Natural killer cell (primary cell): ENCODE measurements at places on chromosomes 3 and 15. TPM values are rescaled to one million over a fixed set of nuclear protein-coding genes. Genes with fewer than 3 reads are reported as not detected.

DNA sequence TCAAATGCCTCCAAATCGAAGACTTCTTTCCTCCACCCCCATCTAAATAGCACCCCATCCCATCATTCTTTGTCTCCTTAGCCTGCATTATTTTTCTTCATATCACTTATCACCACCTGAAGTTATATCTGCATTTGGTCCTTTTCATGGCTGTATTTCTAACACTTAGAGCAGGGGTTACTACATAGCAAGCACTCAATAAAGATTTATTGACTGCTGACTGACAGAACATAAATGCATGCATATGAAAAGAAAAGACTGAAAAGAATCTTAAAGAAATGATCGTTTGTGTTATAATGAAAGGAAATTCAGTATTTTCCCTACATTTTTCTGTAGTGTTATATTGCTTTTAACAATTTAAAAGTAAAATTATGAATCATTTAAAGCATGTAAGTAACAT lies 1.4 kb downstream of the LRRC31 start:
- H3K4me1 ChIP-seq, result peaks cover 3% of the 10 kb centered on the region
- H3K36me3 ChIP-seq, result no peaks in the 10 kb centered on the region
- DNase-seq, result no peak

- no peaks in the 10 kb centered on the region for H3K4me1 ChIP-seq
- no peak overlapping the region for H3K27ac ChIP-seq
- no peaks in the 10 kb centered on the region for H3K36me3 ChIP-seq
- H3K4me3 ChIP-seq, result no peak overlapping the region
- no peak for DNase-seq
These were observed 123.0 kb downstream of the PTPRG start for GRCh38 chr3:61684386-61684785.

GRCh38 chr3:152283492-152284381 lies 15.0 kb downstream of the MBNL1 start:
- no peak overlapping the region for H3K4me3 ChIP-seq
- H3K4me1 ChIP-seq, result peaks cover 26% of the 10 kb centered on the region
- peak overlapping the region; percentile 53 for H3K27ac ChIP-seq
- no peaks in the 10 kb centered on the region for H3K36me3 ChIP-seq
- DNase-seq, result no peak
- H3K27me3 ChIP-seq, result no peaks in the 10 kb centered on the region

Gene GABRB3
- total RNA-seq, result not detected

Gene KLHL25
- 10.4 TPM for total RNA-seq
